NCI-H460 (cell line): ENCODE measurements at places on chromosomes 16 and 17.

- no peak for DNase-seq
These were observed 13.0 kb upstream of the PNPO start for GRCh38 chr17:47928415-47928814.

GRCh38 chr17:72984926-72985325 is 107.6 kb downstream of the SLC39A11 start:
- no peak for DNase-seq

DNA sequence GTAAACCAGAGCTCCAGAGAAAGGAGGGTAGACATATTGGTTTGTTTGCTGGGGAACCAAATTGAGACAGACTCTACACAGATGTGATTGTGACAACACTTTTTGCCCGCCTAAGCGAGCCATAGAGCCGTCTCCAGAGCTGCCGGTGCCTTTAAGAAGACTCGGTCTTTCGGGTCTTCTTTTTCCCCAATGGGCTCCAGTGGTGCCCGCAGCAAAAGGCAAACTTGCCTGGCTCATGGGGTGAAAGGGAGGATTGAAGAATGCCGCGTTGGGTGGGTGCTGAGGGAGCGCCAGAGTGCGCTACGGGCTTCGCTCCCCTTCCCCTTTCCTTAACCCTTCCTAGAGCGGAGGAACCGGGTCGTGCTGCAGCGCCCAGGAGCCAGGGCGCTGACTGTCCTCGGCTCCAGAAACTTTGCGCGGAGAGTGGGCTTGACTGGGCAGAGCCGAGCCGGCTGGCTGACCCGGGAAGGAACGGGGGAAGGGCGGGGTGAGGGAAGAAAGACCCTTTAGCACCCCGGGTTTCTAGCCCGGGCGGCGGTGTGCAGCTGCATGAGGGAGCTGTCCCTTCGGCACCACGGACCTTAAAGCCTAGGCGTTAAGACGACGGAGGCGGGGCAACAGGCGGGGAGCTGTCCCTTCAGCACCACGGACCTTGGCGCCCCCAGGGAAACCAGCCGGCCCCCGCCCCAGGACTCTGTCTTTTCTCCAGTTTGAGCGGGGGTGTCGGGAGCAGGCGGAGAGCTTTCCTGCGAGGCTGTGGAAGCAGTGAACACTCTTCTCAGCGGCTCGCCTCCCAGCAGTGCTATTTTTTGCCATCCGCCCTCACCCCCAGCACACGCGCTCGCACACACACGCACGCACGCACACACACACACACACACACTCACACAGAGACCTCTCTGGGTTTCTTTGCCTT is at the start of gene CACNG3:
Gene CACNG3 (plus strand): TSS at position 880 of the 916 bp plus-strand sequence. CDS start 420 bp downstream, outside the sequence.
- DNase-seq: peak; percentile 48

DNA sequence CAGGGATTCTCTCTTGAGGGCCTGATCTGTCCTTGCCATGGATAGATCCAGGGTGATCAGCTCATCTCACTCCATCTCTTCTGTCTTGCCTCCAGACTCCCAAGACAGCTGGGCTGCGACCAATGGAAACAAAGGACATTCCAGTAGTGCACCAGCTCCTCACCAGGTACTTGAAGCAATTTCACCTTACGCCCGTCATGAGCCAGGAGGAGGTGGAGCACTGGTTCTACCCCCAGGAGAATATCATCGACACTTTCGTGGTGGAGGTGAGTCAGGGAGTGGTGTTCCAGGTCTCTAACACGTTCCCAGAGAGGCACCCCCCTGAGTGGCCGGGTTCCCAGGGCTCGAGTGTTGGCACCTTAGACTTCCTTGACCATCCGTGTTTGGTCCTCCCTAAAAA is 29.5 kb downstream of the PLCD3 start:
- no peak for DNase-seq

DNA sequence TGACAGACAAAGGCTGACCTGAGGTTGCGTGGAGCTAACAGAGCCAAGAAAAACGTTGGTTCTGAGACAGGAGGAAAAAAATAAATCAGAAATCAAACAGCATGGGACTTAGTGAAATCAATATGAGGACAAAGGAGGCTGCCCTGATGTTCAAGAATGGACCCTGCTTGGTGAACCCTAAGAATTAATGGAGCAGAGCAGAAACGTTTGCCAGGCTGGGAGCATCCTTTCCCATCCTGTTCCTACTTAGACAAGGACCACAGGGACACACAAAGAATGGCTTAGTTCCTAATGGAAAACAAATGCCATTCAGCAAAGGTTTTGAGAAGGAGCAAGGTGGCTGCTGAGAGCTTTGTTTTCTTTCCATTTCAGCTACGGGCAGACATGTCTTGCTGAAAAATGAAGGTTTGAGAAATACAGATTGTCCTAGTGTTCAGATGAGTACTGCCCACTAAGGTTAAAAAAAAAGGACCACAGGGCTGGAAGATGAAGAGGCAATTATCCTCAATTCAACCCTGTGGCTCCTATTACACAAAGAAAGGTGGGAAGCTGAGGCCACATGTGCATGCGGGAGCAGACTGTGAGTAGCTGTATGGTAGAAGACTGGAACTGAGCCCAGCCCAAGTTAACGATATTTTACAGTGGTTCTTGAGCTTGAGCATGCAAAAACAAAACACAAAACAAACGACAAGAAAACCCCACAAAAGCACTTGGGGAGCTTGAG is 230.1 kb downstream of the SLC39A11 start:
- DNase-seq: no peak

GRCh38 chr16:69494991-69495392 is 70.6 kb downstream of the CYB5B start:
- no peak for DNase-seq

DNA sequence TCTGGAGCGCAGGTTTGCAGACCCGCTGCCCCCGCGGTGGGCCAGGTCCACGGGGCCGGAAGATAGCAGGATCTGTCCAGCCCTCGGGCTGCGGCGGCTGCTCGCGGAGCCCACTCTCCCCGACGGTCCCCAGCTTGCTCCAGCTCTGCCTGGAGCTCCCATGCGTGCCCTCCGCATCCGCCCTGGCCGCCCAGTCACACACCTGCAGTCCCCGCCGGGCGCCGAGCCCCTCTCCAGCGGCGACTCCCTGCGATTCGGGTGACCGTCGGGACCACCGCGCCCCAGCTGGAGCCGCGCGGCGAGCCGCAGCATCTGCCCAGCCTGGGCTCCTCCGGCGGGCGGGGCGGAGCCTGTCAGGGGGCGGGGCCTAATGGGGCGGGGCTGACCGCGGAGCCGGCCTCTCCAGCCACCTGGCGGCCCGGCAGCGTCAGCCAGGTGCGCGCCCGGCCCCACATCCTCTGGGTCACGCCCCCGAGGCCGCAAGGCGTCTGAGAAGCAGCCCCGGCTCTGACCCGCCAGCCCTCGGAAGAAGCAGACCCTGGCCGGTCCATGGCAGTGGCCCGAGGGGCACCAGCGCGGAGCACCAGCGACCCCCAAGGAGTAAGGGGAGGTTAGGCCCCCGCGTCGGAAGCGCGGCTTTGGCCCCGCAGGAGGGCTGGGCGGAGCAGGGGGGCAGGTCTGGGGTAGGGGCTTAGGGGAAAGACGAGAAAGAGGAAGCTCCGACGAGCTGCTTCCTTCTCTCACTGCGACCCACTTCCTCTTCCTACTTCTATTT is at the start of gene PIK3R5:
Gene PIK3R5 (minus strand): TSS at position 314 of the 775 bp plus-strand sequence. CDS start 54,213 bp downstream, outside the sequence.
- DNase-seq: no peak

DNA sequence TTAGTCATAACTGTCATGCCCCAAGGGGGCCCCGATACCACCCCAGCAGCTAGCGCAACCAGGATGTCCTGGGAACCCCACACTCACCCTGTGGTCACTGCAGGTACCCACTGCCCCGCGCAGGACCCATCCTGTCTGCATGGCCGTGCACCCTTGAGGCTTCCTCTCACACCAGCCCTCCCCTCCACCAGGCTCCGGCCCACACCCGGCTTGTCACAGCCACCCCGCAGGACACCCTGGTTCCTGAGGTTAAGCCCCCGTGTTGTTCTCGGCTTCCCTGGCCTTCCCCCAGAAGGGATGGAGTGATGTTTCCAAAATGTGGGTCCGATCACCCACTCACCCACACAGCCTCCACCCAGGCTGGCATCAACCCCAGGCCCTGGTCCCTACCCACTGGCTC is 7.5 kb downstream of the DNASE1L2 start:
- no peak for DNase-seq

DNA sequence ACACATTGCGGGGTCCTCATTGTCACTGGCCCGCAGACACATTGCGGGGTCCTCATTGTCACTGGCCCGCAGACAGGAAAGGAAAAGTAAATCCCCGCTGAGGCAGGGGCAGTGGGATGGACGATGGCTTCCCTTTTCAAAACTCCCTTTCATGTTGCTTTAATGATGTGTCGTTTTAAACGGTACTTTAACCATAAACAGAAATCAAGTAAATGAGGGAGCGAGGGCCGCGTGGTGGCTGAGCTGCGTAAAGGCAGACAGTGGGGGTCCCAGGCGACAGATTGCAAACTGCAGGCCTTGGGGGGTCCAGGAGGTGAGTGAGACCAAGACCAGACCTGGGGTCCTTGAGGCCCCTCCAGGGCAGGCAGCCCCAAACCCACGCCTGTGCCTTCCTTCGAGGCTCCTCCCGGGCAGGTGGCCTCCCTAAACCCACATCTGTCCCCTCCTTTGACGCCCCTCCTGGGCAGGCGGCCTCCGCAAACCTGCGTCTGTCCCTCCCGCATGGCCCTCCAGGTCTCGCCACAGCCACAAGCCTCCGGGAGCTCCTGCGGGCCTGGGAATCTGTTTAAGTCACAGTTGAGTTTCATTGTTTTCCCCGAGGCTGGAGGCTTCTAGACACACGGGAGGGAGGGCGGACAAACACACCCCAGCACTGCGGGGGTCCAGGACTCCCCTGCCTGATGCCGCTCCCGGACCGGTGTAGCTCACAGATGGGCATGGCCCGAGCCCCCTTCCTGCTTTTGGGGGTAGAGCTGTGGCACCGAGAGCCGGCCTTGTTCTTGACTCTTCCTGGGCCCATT is 7.3 kb downstream of the PIEZO1 start:
- DNase-seq: no peak

DNA sequence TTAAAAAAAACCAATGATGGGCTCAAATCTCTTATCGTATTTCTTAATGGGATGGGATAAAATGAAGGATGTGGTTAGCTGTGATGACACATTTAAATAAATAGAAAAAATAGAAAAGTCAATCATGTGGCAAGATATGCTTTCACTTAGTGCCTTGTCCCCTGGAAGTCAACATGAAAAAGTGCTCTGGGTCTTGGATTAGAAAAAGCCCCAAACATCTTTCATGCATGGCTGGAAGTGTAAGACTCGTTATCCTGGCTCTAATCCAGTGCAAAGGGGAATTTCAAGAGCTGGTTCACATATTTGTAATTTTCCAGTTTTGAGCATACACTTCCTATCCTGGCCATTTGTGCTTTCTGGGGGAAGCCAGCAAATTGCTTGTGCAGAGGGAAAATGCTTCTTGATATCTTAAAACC is 160.9 kb downstream of the MAP2K6 start:
- DNase-seq: peak; percentile 55

DNA sequence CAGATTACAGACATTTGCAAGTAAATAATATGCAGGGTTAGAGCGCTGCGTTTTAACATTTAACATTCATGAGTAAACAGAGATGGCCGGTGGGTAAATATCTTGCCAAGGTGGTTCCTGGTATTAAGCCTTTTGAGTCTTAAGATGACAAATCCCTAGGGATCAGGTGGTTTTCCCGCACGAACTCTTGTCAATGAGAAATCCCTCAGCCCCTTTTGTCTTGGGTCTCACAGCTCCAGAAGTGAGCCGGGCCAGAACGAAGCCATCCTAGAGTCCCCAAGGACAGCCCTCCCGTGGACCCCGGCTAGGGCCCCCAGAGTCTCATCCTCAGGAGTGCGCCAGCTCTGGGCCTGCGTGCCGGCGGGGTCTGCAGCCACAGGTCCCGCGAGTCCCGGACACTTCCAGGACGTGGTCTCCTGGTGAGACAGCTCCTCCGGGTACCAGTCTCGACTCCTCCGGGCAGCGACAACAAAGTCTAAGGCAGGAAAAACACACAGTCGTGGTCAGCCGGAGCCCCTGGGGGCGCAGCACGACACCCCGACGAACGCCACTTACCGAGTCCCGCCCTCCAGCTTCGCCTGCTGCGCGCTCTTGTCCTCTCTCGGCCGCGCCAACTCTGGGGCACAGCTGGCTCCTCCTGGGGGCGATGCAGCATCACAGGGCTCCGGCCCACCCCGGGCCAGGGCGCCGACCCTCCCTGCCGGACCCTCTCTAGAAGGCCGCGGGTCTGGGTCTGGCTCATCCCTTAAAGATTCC is 13.3 kb downstream of the MIS12 start:
- no peak for DNase-seq

DNA sequence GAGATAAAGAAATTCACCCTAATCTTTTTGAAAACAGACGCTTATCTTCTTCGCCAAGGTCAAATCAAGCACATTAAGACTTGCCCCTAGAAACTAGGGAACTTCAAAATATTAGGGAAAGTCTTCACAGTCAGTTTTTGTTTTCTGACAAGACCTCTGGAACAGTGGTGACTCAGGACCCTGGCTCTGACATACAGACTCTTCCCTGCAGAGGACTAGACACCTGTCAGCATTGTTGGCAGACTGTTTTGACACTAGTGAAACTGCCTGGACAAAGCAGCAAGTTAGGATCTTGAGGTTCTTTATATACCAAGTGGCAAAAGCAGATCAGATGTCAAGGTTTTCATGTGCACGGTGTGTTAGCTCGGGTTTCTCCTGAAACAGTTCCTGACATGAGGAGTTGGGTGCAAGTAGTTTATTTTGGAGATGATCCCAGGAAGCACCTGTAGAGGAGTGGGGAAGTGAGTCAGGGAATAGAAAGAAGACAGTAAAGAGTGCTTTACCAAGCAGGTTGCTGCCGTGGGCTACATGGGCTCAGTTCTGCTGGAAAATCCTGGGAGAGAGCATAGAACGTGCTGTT is 182.0 kb upstream of the IRX5 start:
- DNase-seq: no peak

- no peak for DNase-seq
These were observed 693.5 kb upstream of the EEF2KMT start for GRCh38 chr16:5791011-5791657.

- no peak for DNase-seq
These were observed 17.2 kb downstream of the CYTH1 start for GRCh38 chr17:78764871-78765270.
